Right lung (tissue), 10 donors: ENCODE measurements at places on chromosomes 2 and 18.

GRCh38 chr2:202400941-202401340 is 24.8 kb downstream of the BMPR2 start:
- DNase-seq = no peak

DNA sequence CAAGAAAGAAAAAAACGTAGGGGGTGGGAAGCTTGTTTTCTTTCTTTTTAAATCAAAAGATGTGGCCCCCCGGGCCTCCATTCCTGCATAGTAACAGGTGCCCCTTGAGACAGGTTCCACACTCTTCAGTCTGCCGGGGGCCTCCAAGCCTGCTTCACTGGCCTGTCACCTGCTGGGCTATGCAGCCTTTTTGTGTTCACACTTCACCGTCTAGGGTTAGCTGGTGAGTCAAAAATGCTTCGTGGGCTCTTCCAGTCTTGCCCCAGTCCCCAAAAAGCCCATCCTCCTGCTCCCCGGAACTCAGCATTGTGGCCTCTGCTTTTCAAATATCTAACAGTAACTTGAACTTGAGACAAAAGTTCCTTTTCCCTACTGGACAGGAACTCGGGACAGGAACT is 67.9 kb downstream of the POLR1A start:
- DNase-seq = no peak

- no peak for DNase-seq
Measured at GRCh38 chr2:109392816-109393661, 220.7 kb downstream of the SEPTIN10 start.

DNA sequence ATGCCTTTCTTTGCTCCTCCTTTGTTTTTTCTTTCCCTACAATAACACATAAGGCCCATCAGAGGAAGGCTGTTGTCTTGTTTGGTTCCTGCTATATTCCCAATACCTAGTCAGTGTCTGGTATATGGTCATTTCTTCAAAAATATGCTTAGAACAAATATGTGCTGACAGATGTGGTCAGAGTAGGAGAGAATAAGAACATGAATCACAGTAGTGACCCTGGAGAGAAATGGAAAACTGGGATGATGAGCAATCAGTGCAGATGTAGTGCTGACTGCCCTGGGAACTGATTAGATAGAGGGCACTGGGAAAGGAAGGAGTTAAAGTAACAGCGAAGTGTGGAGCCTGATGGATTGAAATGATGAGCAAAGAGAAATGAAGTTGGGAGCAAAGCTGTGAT is 189.4 kb upstream of the LHCGR start:
- no peak for DNase-seq

- DNase-seq = no peak
Measured at GRCh38 chr2:236047886-236048540, 120.2 kb downstream of the GBX2 start.
